Activated T-helper 1 cell treated with anti-CD3 and anti-CD28 coated beads, Interleukin-12 subunit alpha, Interleukin-12 subunit beta, Interleukin-2, Interleukin-4 antibody, amounts not matched to agents 30 ng/mL and 10 ng/mL and 1 ng/mL, durations not matched to agents 14 hours and 24 hours and 36 hours (primary cell): ENCODE measurements at places on chromosomes 5 and 9. TPM values are rescaled to one million over a fixed set of nuclear protein-coding genes. Genes with fewer than 3 reads are reported as not detected.
A peak's percentile ranks its signal among the peaks of the same experiment; 100 is the strongest.

GRCh38 chr5:127969002-127969401 is 114.6 kb upstream of the SLC12A2 start:
- no peak overlapping the region for H3K4me3 ChIP-seq
- no peaks in the 10 kb centered on the region for H3K27me3 ChIP-seq
- peaks cover 3% of the 10 kb centered on the region for H3K36me3 ChIP-seq
- DNase-seq, result no peak
- H3K4me1 ChIP-seq, result no peaks in the 10 kb centered on the region

IRGM gene
- 0.96 and 1.4 TPM in 2 replicates for total RNA-seq

ENC1 gene
- 2.7 and 3.2 TPM in 2 replicates for total RNA-seq

PCDHGA12 gene
- 0.18 TPM in 1 of 2 replicates, not detected in the other for total RNA-seq

- H3K27ac ChIP-seq, result no peak overlapping the region
- no peaks in the 10 kb centered on the region for H3K36me3 ChIP-seq
- DNase-seq, result no peak
- no peak overlapping the region for H3K4me3 ChIP-seq
These were observed 26.1 kb downstream of the POU5F2 start for GRCh38 chr5:93715327-93715726.

GRCh38 chr9:137162505-137163364 is 7.1 kb downstream of the LRRC26 start:
- no peak overlapping the region for H3K27ac ChIP-seq
- H3K4me1 ChIP-seq, result no peaks in the 10 kb centered on the region
- DNase-seq, result no peak
- H3K4me3 ChIP-seq, result no peak overlapping the region
- H3K27me3 ChIP-seq, result peaks cover 35% of the 10 kb centered on the region

DNA sequence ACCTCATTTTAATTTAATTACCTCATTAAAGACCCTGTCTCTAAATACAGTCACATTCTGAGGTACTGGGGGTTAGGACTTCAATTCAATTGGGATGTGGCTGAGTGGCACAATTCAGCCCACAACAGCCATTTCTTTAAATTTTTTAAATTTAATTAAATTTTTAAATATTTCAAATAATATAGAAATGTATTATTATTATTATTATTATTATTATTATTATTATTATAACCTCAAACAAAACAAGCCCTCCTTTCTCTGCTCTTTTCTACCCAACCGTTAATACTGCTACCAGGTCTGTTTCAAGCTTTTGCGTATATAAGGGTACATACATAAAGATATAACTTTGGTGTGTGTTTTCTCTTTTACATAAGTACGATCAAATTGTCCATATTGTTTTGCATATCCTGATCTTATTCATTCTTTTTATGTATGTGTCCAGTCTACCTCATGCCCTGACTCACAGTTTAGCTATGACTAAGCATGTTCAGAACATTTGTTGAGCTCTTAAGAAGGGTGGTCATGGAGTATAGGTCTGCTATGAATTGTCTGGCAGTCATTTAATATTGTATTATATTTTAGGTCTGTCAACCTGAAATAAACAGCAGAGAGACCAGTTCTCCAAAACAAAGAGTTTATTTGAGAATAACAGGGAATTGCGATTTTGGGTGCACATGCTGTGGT is 16.1 kb upstream of the RAB14 start:
- DNase-seq, result no peak
- H3K27ac ChIP-seq, result no peak overlapping the region
- peaks cover 3% of the 10 kb centered on the region for H3K27me3 ChIP-seq
- H3K4me3 ChIP-seq, result no peak overlapping the region
- H3K36me3 ChIP-seq, result peaks cover 1% of the 10 kb centered on the region
- H3K4me1 ChIP-seq, result peaks cover 21% of the 10 kb centered on the region

DNA sequence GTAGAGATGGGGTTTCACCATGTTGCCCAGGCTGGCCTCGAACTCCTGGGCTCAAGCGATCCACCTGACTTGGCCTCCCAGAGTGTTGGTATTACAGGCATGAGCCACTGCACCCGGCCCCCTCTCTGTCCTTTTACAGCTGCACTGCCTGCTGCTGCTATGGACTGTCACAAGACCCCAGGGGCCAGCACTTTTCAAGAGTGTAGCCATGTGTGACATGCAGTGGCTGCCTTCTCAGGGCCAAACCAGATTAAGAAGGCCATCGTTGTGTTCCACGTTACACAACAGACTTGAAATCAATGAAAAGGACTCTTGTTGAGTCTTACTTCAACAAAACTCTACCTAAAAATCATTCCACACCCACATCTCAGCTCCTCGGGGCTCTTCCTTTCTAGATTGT is 78.9 kb upstream of the ICE1 start:
- H3K4me3 ChIP-seq, result no peak overlapping the region
- H3K4me1 ChIP-seq, result no peaks in the 10 kb centered on the region
- H3K27me3 ChIP-seq, result no peaks in the 10 kb centered on the region
- no peak for DNase-seq
- no peak overlapping the region for H3K27ac ChIP-seq

- no peak overlapping the region for H3K27ac ChIP-seq
- peaks cover 23% of the 10 kb centered on the region for H3K27me3 ChIP-seq
- no peak for DNase-seq
- no peak overlapping the region for H3K4me3 ChIP-seq
These were observed 77.2 kb upstream of the NEK6 start for GRCh38 chr9:124180557-124180956.

RASA1 gene
- total RNA-seq, result 20.7 and 21.3 TPM in 2 replicates

DNA sequence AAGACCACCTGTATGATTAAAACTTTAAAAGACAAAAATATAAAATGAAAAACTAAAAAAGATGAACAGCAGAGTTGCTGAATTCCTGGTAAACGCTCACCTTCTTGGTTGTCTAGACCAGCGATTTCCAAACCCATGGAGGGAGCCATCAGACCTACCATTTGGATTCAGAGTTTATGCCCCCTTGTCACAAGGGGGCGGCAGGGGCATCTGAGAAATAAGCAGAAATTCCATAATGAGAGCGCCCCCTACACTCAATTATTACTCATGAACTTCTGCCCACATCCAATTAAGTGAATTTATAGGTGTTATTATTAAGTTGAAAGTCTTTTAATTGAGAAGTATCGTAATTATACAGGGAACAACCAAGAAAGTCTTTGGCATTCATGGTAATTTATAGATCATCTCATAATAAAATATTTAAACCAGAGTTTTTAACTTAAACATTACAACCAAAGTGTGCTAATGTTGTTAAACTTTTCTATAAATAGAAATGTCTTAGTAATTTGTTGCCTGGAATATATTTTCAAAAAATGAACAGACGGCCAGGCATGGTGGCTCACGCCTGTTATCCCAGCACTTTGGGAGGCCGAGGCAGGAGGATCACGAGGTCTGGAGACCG is 35.2 kb upstream of the SPATA31C2 start:
- H3K4me3 ChIP-seq, result no peak overlapping the region
- peak; percentile 15 for DNase-seq
- no peaks in the 10 kb centered on the region for H3K36me3 ChIP-seq
- H3K27ac ChIP-seq, result no peak overlapping the region

SLC4A9 gene
- not detected in 2 replicates for total RNA-seq

CFAP157 gene
- total RNA-seq, result 0.20 and 0.26 TPM in 2 replicates

GRCh38 chr5:151676719-151677118 is 10.0 kb downstream of the SPARC start:
- no peaks in the 10 kb centered on the region for H3K36me3 ChIP-seq
- no peak overlapping the region for H3K27ac ChIP-seq
- H3K4me3 ChIP-seq, result no peak overlapping the region
- no peak for DNase-seq
- peaks cover 8% of the 10 kb centered on the region for H3K4me1 ChIP-seq
- peaks cover 7% of the 10 kb centered on the region for H3K27me3 ChIP-seq

KCNV2 gene
- not detected in 2 replicates for total RNA-seq

KLF4 gene
- total RNA-seq, result 2.3 and 3.3 TPM in 2 replicates

- H3K27ac ChIP-seq, result peak overlapping the region; percentile 86
- DNase-seq, result no peak
- no peaks in the 10 kb centered on the region for H3K27me3 ChIP-seq
- H3K4me1 ChIP-seq, result peaks cover 51% of the 10 kb centered on the region
These were observed 11.3 kb upstream of the SLC34A1 start for GRCh38 chr5:177372910-177373309.

- no peak overlapping the region for H3K4me3 ChIP-seq
- peaks cover 13% of the 10 kb centered on the region for H3K27me3 ChIP-seq
- H3K4me1 ChIP-seq, result no peaks in the 10 kb centered on the region
- no peak overlapping the region for H3K27ac ChIP-seq
- no peak for DNase-seq
- H3K36me3 ChIP-seq, result no peaks in the 10 kb centered on the region
These were observed 35.8 kb upstream of the MEGF10 start for GRCh38 chr5:127254729-127255284.

GRCh38 chr9:133581513-133582343 is 27.5 kb downstream of the FAM163B start:
- H3K4me3 ChIP-seq, result no peak overlapping the region
- no peaks in the 10 kb centered on the region for H3K4me1 ChIP-seq
- no peak for DNase-seq
- no peak overlapping the region for H3K27ac ChIP-seq
- H3K36me3 ChIP-seq, result no peaks in the 10 kb centered on the region
- peaks cover 30% of the 10 kb centered on the region for H3K27me3 ChIP-seq

DNA sequence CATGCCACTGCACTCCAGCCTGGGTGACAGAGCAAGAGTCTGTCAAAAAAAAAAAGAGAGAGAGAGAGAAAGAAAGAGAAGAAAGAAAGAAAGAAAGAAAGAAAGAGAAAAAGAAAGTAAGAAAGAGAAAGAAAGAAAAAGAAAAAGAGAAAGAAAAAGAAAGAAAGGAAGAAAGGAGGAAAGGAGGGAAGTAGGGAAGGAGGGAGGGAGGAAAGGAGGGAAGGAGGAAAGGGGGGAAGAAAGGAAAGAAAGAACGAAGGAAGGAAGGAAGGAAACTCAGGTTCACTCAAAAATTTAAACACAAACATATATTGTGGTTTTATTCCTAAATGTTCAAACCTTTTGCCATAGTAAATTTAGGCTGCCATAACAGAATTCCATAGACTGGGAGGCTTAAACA is 453.0 kb downstream of the SLCO4C1 start:
- no peak overlapping the region for H3K4me3 ChIP-seq
- H3K4me1 ChIP-seq, result no peaks in the 10 kb centered on the region
- no peak overlapping the region for H3K27ac ChIP-seq
- DNase-seq, result no peak

CCIN gene
- not detected in 2 replicates for total RNA-seq

- H3K4me1 ChIP-seq, result no peaks in the 10 kb centered on the region
- no peaks in the 10 kb centered on the region for H3K36me3 ChIP-seq
- H3K27ac ChIP-seq, result no peak overlapping the region
- H3K4me3 ChIP-seq, result no peak overlapping the region
- H3K27me3 ChIP-seq, result peaks cover 32% of the 10 kb centered on the region
These were observed 8.8 kb upstream of the ADRB2 start for GRCh38 chr5:148817606-148818005.

DNA sequence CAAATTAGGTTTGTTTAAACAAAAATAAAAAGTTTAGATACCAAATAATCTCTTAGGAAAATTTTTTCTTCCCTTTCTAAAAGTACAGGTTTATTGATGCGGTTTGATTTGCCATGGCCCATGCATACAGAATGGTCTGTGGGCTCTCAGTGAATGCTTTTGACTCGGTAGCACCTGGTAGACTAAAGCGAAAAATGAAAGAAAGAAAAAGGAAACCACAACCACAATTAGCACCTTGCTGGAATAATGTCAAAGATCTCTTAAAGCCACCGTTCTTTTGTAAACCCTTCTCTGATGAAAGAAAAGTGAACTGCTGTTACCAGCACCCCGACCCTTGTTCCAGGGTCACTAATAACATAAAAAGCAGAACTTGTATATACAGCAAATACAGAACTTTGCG is 157.9 kb downstream of the NFIB start:
- H3K27me3 ChIP-seq, result peaks cover 2% of the 10 kb centered on the region
- no peak overlapping the region for H3K27ac ChIP-seq
- DNase-seq, result no peak
- no peaks in the 10 kb centered on the region for H3K4me1 ChIP-seq
- no peak overlapping the region for H3K4me3 ChIP-seq
- no peaks in the 10 kb centered on the region for H3K36me3 ChIP-seq

DNA sequence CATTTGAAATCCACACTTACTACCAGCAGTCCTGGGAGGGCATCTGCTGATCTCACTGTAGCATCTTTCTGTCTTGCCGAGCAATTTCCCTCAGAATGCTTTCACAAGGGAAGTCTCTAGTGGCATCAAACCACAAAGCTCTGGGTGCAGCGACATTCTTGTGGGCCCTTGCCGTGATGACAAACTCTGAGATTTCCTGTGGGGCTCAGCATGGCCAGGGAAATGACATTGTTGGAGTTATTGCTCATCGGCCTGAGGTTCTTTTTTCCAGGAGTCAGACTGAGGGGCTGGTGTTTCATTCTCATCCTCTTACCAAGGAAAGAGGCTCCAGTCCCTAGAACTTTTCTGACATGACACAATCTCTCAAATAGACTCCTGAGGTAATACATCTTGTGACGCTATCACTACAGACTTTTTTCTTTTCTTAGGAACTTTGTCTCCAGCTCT is 51.4 kb downstream of the PFDN1 start:
- H3K4me3 ChIP-seq, result peak overlapping the region; percentile 66
- no peaks in the 10 kb centered on the region for H3K27me3 ChIP-seq
- peaks cover 58% of the 10 kb centered on the region for H3K4me1 ChIP-seq
- H3K27ac ChIP-seq, result peak overlapping the region; percentile 78
- peaks cover 15% of the 10 kb centered on the region for H3K36me3 ChIP-seq
- peak; percentile 69 for DNase-seq

DNA sequence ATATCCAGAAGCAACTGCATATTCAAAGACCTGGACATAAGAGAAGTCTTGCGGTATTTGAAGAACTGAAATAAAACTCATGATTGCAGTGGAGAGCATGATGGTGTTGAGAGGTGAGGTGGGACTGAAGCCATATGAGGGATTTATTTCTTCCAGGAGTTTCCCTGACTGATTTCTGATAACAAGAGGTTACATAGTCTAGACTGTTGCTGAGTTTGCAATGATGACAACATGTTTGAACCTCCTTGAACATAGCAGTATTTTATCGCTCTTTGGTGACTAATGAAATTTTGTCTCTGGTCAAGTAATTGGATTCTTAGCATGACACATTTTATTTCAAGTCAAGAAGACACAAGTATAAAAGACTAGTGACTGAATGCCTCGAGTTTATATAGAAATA is 61.8 kb downstream of the ACTBL2 start:
- DNase-seq, result no peak
- H3K4me1 ChIP-seq, result no peaks in the 10 kb centered on the region
- no peak overlapping the region for H3K27ac ChIP-seq
- no peak overlapping the region for H3K4me3 ChIP-seq
- peaks cover 2% of the 10 kb centered on the region for H3K27me3 ChIP-seq
- H3K36me3 ChIP-seq, result no peaks in the 10 kb centered on the region

- H3K27ac ChIP-seq, result no peak overlapping the region
- H3K36me3 ChIP-seq, result no peaks in the 10 kb centered on the region
- no peak overlapping the region for H3K4me3 ChIP-seq
- peaks cover 3% of the 10 kb centered on the region for H3K27me3 ChIP-seq
These were observed 135.4 kb upstream of the FBN2 start for GRCh38 chr5:128673411-128673957.

DNA sequence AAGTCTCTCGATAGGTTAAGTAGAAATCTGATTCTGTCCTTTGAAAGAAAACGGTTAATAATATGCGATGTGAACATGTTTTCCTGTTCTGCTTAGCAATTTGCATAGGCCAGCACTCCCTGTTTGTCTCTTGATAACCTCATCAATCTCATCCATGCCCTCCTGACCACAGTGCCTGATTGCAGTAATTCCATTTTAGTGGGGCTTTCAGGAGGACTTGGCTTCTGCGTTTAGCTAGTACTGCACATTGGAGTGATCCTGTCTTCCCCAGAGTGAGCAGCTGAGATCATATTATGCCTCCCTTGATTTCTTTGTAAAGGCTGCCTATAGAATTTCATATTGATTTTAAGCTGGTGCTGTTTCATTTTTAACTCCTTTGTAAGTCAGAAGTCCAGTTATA is 335.9 kb upstream of the ISL1 start:
- peaks cover 3% of the 10 kb centered on the region for H3K27me3 ChIP-seq
- H3K4me3 ChIP-seq, result no peak overlapping the region
- no peaks in the 10 kb centered on the region for H3K36me3 ChIP-seq
- H3K27ac ChIP-seq, result no peak overlapping the region
- DNase-seq, result no peak
